ENCODE measurements at places on chromosomes 1 and 21.

GRCh38 chr21:24969068-24969467, 638.2 kb downstream of the MRPL39 start:
- no peak for DNase-seq

DNA sequence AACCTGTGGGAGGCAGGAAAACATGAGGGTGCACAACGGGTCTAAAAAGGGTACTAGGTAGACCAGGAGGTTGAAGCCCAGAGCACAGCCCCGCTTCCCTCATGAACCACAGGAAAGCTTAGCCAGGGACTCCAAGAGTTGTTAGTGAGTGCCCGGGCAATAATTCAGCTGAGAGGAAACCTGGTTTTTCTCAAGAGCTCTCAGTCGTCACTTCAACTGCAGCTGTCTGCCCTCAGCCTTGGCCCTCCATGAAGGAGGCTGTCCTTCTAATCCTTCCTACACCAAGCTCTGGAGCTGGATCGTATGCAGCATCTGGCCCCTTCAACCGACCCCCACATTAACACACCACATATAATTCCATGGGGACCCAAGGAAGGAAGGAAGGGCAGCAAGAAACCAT, 77.0 kb upstream of the BACE2 start:
- no peak for DNase-seq

- no peak for DNase-seq
These were observed 38.5 kb upstream of the PDE9A start for GRCh38 chr21:42614811-42615351.

GRCh38 chr1:47824297-47824696, 172.9 kb downstream of the TRABD2B start:
- no peak for DNase-seq

- no peak for DNase-seq
These were observed 14.2 kb downstream of the COL18A1 start for GRCh38 chr21:45419162-45419561.

DNA sequence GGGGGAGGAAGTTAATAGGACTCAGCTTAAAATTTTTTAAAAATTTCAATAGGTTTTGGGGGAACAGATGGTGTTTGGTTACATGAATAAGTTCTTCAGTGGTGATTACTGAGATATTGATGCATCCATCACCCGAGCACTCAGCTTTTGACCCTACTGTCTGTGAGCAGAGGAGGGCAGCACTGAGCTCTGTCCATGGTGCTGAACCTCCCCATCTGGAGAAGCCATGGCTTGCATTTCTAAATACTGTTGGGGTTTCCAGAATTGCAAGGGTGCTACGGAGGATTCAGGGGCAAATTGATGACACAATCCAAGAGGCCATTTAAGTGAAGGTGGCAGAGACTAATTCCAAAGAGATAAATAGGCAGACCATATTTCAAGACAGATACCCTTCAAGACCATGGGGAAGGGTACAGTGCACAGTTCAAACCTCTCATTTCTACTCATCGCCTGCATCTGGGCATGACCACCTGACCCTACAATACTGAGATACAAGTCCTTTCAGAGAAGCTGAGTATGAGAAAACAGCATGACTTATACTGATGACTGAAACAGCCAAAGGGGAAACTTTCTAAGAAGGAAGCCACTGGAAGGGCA, 17.2 kb downstream of the SYT2 start:
- DNase-seq: peak; percentile 6

DNA sequence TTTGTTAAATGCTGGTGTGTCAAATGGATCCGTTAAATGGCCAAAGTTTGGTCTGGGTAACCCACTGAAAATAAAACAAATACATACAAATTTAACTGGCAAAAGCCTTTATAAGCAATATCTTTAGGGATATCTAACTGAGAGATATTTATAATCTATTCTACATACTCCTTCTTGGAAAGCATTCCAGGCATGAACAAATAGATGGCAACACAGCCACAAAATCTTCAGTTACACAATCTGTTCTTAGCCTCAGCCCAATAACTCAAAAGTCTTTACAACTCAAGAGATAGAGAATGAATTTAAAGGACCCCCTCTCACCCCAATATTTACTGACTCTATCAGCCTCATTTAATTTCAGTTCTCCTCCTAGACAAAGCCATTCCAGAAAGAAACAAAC, 58.7 kb downstream of the NRDC start:
- no peak for DNase-seq

DNA sequence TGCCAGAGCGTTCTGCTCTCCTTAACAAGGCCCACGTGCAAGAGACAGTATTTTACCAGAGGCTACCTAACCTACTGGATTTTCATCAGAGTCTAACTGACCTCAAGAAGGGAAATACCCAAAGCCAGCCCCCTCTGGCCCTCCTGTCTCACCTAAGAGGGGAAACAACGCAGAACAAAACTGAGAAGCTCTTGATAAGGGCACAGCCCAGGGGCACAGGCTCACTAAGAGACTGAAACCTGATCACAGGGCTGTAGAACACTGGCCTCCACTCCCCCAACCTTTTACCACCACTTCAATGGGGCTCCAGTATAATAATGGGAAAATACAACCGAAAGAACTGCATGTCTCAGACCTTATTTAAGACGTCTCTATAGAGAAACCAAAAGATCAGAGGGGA, 449.5 kb upstream of the CAMK1G start:
- no peak for DNase-seq

DNA sequence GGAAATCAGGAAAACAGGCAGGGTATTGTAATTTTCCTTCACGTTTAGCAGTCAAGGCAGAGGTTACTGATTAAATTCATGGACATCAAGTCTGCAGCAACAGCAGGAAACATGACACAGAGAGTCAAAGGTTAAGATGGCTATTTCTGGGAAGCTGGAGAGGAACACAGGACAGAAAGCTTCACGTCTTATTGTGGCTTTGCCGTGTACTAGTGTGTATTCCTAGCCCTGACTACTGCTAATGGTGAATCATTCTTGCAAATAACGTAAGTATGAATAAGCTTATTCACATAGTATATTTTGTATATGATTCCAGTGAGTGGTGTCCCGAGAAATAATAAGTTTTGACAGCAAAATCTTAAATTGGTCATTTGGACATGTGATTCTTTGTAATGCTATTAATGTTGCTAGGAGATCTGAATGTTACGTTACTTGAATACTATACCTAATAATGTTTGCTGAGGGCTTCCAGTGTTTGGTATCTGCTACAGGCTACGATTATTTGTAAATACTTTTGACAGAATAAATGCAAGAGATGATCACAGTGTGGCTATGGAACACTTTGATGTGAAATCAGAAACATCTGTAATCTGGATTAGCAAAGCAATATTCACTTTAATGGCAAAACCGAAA, 77.4 kb downstream of the DISP1 start:
- no peak for DNase-seq

DNA sequence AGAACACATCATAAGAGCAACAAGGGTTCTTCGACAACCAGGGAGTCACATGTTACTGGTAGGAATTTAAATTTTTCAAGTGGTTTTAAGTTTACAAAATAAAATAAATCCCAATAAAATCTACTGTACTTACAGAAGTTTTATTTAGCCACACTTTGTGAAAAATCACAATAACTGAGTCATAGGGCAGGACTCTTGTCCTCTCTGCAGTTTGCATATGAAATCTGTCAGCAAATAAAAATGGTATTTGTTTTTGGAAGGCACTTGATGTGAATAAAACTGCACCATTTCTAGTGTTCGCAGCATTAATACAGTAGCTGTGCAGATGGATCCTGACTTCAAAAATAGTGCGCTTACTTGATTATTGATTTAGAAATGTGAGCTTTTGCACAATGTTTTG, 150.4 kb downstream of the LBR start:
- DNase-seq: no peak

DNA sequence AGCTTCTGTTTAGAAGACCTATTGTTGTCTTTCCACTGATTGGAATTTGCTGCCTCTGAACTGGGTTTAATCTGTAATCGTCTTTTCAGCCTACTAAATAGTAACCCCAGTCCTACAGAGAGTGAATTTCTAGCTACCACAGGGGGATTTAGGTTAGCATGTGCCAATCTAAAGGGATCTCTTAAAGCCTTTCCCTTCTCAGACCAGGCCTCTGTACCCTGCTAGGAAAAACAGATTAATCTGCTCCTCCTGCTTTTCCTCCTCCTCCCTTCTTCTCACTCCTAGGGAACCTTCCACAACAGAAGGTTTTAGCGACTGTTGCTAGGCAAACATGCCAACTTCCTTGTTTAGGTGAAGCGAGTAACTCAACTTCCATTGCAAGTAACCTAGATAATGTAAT, 1.3 kb upstream of the RC3H1 start:
- DNase-seq: no peak

GRCh38 chr1:226710501-226710900, 28.6 kb downstream of the ITPKB start:
- DNase-seq: no peak

GRCh38 chr1:182718311-182718710, 33.9 kb upstream of the RGS8 start:
- DNase-seq: no peak

DNA sequence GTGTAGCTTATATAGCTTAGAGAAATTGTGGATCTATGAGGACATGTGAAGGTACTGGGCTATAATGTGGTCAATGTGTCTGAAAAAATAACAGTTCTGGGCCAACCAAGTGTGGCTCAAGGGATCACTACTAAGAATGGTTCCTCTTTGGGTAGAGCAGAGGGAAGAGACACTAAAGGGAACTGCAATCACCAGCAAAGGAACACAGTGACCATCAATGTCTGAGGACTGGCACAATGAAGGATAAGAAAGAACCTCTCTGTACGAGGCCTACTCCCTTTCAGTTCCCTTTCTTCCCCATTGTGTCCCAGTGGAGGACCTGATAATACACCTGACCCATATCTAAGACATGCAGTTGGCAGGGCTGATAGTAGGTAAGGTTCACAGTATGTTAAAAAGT, 89.9 kb upstream of the JAK1 start:
- DNase-seq: no peak

DNA sequence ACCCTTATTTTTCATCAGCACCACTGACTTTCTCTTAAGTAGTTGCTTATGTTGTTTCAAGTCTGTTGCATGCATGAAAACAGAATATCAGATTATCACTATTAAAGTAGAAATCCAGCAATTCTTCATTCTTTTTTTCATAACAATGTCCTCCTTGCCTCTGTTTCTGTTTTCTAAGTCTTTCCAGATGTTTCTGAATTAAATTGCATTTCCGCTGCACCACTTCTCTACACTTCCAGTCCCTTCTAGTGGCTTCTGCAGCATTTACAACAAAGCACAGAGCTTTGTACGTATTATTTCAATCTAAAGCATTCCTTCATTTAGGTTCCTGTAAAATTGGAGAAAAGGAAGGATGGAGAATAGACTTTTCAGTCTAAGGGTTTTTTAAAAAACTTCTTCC, 42.4 kb downstream of the PATJ start:
- no peak for DNase-seq

GRCh38 chr1:24594328-24594598, 38.4 kb downstream of the NCMAP start:
- DNase-seq: no peak

DNA sequence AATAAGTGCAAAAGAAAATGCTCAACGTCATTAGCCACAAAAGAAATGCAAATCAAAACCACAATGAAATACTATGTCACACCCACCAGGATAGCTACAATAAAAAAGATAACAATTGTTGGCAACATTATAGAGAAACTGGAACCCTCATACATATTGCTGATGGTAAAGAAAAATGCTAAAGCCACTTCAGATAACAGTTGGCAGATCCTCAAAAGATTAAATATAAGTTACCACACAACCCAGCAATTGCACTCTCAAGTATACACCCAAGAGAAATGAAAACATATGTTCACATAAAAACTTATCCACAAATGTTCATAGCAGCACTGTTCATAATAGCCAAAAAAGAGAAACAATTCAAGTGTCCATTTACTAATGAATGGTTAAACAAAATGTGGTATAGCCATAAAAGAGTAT, 20.7 kb downstream of the TRIM33 start:
- DNase-seq: no peak

DNA sequence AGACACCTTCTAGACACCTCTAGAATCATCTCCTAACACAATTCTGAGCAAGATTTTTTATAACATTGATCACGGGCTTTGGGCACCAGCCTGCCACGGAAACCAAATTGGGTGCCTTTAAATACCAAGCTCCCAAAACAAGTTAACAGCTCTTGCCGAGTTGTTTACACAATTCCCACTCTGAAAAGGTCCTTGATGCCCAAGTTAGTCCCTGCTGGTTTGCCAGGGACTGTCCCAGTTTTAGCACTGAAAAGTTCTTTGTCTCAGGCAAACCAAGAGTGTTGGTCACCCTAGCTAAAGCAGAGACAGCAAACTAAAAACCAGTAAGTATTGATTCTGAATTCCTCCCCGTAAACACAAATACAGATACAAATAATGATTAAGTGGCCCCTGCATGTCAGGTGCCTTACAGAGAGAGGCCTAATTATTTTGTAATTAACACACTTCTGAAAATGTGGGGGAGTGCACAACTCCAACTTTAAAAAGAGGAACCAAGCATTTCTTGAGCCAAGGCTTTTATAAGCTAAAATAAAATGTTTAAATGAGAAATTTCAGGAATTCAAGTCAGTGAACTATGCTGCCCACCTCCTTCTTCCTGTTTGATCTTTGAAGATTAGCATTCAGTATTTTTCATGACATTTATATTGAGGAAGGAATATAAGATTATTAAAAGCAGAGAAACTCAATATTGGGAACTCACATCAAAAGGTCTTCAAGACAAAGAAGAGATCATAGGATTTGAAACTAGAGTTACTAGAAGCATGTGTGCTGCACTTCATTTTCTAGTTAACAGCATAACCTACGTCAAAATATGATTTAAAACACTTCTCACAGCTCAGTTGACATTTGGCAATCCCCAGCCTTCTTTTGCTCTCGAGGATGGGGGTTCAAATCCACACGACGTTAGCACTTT, 9.0 kb upstream of the UBE2U start:
- DNase-seq: no peak

DNA sequence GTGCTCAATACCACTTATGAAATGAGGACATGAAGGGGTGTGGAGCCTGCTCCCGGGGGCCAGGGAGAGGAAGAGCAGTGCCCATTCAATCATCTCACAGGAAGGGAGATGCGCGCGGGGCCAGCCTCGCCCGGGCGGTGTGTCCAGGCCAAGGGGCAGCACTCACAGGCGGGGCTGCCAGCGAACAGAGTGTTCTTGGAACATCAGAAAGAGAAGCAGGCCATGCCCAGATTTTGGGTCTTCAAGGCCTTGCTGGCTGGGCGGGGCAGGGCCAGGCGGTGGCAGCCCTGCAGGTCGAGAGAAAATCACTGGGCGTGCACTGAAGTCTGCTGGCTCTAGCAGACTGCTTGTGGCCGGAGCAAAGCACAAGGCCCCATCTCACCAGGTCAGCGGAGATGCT, 168.6 kb downstream of the PRDM16 start:
- no peak for DNase-seq

- DNase-seq: no peak
These were observed 918 bp downstream of the LEMD1 start for GRCh38 chr1:205420938-205421337.

- DNase-seq: no peak
These were observed 44.8 kb downstream of the ATP5PO start for GRCh38 chr21:33870768-33871167.

Data from gastrocnemius medialis (tissue), 4 donors.